ENCODE measurements at places on chromosomes 6 and 20. TPM values are rescaled to one million over a fixed set of nuclear protein-coding genes. Genes with fewer than 3 reads are reported as not detected.

Gene LRRC73
- 0.19 TPM for total RNA-seq

Gene PLG
- not detected for total RNA-seq

Gene LY6G6C
- under 0.01 TPM for total RNA-seq

Gene ANKEF1
- total RNA-seq: 0.96 TPM

Gene LINC00237
- not detected for total RNA-seq

Gene MC3R
- not detected for total RNA-seq

Gene RIPPLY2
- not detected for total RNA-seq

Gene PBOV1
- not detected for total RNA-seq

Gene BMP2
- total RNA-seq: 4.8 TPM

Gene KCNQ2
- total RNA-seq: 0.19 TPM

Gene DST
- 211 TPM for total RNA-seq

Gene SUMO4
- total RNA-seq: 0.58 TPM

Gene TTLL9
- not detected for total RNA-seq

Gene SOX18
- 0.19 TPM for total RNA-seq

Gene HSPA1A
- 192 TPM for total RNA-seq

Gene MYL9
- 19.7 TPM for total RNA-seq

Gene GINS1
- 29.3 TPM for total RNA-seq

Gene DSN1
- 25.9 TPM for total RNA-seq

Gene C6orf58
- 0.19 TPM for total RNA-seq

Gene JPH2
- 0.96 TPM for total RNA-seq

Gene MOG
- total RNA-seq: not detected

Gene LY6G5C
- 1.7 TPM for total RNA-seq

Gene FAM184A
- 0.85 TPM for total RNA-seq

Gene CTSZ
- 156 TPM for total RNA-seq

Gene TFAP2A
- not detected for total RNA-seq

Gene DSP
- total RNA-seq: 27.3 TPM

Gene VSX1
- not detected for total RNA-seq

Gene TFAP2B
- under 0.01 TPM for total RNA-seq

Gene MICB
- total RNA-seq: 20.7 TPM

Gene SIGLEC1
- total RNA-seq: under 0.01 TPM

Gene CLPSL1
- total RNA-seq: not detected

Gene DEFB125
- total RNA-seq: not detected

Gene PPP1R11
- total RNA-seq: 16.9 TPM

Gene CUL9
- 20.3 TPM for total RNA-seq

Gene MACROD2
- under 0.01 TPM for total RNA-seq

Gene SLC4A11
- 0.38 TPM for total RNA-seq

Gene ULBP1
- under 0.01 TPM for total RNA-seq

Gene COL11A2
- total RNA-seq: 0.56 TPM

Gene CHRNA4
- not detected for total RNA-seq

Gene CASS4
- 0.28 TPM for total RNA-seq

Gene SLCO4A1
- 0.56 TPM for total RNA-seq

Gene RNF144B
- total RNA-seq: 5.9 TPM

Gene TBC1D7
- 16.9 TPM for total RNA-seq

Gene HMGN4
- 68.8 TPM for total RNA-seq

Gene DUSP15
- not detected for total RNA-seq

Gene PRDM13
- not detected for total RNA-seq

Gene PHACTR1
- total RNA-seq: 0.19 TPM

Gene MCCD1
- not detected for total RNA-seq

Gene THEMIS
- 0.19 TPM for total RNA-seq

Gene RHAG
- total RNA-seq: not detected

Gene TCP11
- 0.19 TPM for total RNA-seq

Gene TPX2
- total RNA-seq: 86.1 TPM

Gene SYCP2L
- not detected for total RNA-seq

Gene POM121L2
- not detected for total RNA-seq

Gene CCN6
- not detected for total RNA-seq

Gene LTB
- total RNA-seq: 0.28 TPM

Gene TEAD3
- 6.9 TPM for total RNA-seq
